ENCODE measurements at places on chromosomes 2 and 18.

DNA sequence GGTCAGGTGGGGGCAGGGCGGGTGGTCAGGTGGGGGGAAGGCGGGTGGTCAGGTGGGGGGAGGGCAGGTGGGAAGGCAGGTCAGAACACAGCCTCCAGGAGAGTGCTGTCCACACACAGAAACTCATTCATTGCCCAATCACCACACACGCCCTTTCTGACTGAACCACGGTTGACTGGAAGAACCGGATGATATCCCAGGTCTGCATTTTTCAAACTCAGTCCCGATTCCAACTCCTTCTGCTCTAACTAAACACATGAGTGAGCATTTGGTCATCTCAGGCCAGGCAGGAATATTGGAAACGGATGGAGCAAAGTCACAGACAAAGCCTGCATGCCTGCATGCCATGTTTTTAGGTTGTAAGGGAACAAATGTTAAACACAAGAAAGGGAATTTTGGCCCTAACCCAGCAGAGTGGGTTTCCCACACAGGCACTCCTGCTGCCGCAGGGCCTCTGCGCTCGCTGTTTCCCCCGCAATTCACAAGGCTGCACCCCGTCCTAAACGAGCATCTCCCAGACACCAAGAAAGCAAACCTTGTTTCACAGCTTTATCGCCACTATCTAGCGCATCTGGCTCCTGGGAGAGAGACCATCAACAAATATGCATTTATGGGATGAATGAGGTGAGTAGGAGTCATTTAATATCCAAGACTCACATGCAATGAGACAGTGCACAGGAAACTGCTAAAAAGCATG lies 100.1 kb downstream of the ZNF516 start:
- no peak for DNase-seq

DNA sequence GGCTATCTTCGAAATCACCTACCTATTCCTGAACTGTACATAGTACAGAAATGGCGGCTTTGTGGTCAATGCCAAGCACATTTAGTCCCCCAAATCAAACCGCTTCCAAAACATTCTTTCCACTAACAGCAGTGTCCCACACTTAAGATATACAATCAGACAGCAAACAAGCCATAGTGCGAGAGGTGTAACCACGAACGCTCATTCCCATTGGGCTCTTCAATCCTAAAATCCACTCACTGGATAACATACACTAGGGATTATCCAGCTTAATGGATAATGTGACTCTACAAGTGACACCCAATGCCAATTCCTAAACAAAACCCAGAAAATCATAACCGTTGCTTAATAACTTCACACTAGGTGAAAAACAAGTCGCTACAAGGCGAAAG lies 2.0 kb downstream of the XPO1 start:
- peak; percentile 11 for DNase-seq

GRCh38 chr2:59756150-59756549 lies 797.3 kb downstream of the BCL11A start:
- no peak for DNase-seq

GRCh38 chr2:217964275-217965161 lies 38.3 kb downstream of the TNS1 start:
- no peak for DNase-seq

- no peak for DNase-seq
These were observed 69.7 kb downstream of the ZNF521 start for GRCh38 chr18:25282282-25282681.

GRCh38 chr2:20476481-20476880 lies 29.6 kb downstream of the RHOB start:
- DNase-seq, result no peak

GRCh38 chr18:70256994-70257393 lies 31.9 kb upstream of the SOCS6 start:
- no peak for DNase-seq

DNA sequence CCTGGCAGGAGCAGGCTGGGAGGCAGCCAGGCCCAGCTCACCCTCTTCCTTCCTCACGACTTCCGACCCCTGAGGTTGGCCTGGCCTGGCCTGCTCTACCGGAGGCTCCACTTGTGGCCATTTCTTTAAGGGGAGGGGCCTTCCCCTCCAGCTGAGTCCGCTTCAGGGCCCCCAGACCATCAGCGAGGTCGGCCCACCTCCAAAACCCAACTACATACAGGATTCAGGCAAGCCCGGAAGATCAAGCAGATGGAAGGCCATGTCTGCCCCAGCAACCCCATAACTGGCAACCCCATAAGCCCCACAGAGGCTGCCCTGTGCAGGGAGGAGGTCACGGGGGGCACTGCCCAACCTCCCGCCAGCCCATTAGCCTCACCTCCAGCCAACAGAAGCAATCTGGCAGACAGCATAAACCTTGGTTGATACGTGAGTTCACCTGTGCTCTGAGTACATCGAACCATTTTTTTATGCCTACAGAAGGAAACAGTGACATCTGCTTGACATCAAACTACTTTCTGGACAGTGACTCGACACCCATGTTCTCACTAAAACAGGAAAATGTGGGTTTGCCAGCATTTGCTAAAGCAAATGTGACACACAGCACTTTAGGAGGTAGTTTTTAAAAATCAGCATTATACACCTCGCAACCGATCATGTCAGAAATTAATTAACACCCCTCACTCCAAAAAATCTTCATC lies 98.9 kb downstream of the EIPR1 start:
- no peak for DNase-seq

- DNase-seq, result no peak
These were observed 52.6 kb upstream of the GALR1 start for GRCh38 chr18:77197073-77197472.

GRCh38 chr2:219954331-219954730 lies 326.9 kb downstream of the SLC4A3 start:
- no peak for DNase-seq

- DNase-seq, result no peak
These were observed 12.6 kb downstream of the FTCDNL1 start for GRCh38 chr2:199838399-199838798.

GRCh38 chr2:160306985-160307384 lies 106.9 kb upstream of the ITGB6 start:
- DNase-seq, result no peak

GRCh38 chr2:156470975-156471583 lies 34.9 kb downstream of the GPD2 start:
- no peak for DNase-seq

DNA sequence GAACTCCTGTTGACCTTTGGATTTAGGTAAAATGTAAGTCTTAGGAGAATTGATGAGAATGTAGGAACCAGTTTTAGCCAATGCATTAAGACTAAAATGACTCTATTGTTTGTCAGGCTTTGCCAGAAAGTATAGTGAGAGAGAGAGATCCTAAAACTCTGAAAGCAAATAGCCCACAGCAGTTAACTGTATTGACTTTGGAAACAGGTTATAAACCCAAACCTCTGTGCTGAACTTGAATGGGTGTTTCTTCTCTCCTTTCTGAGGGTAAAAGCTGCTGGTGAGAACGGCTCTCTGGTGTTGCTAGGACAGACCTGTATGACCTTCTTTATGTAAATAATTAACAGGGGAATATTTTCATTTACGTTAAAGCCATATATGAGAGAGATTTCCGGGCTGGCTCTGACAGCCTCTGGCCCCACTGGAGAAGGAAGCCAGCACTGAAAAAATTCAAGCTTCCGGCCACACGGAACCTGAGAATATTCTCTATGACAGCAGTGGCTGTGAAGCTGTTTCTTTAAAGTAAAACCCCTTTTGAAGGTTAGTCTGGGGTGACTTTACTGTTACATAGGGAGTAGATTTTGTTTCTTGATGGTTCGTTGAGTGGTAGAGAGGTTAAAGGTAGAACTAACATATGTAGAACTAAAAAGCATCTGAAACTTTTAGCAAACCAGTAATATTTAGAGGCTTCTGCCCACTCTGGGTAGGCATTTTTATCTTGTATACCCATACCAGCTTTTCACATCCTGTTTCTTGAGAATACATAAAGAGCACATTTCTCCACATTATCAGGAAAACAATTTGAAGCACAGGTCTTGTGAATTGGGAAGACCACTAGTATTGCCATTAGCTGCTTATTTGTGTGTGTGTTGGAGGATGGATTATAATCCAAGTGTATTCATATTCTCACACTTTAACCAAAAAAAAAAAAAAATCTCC lies 123.8 kb downstream of the SPTBN1 start:
- DNase-seq, result peak; percentile 59

DNA sequence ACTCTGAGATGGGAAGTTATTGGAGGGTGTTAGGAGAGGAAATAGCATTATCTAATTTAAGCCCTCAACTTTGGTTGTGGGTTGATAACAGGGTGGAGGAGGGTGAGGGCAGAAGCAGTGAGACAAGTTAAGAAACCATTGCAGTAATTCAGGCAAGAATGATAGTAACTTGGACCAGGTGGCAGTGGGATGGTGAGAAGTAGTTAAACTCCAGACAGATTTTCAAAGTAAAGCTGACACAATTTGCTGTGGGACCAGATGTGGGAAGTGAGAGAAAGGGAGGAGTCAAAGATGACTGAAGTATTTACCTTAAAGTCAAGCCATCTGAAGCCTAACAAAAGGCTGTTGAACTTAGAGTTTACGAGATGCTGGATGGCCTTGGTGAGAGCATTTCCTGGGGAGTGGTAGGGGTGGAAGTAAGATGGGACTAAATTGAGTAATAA lies 163.2 kb upstream of the KLF7 start:
- no peak for DNase-seq

- peak; percentile 52 for DNase-seq
These were observed 23.8 kb downstream of the ANKAR start for GRCh38 chr2:189698020-189698887.

GRCh38 chr18:79971211-79971952 lies 6.9 kb downstream of the HSBP1L1 start:
- DNase-seq, result no peak

DNA sequence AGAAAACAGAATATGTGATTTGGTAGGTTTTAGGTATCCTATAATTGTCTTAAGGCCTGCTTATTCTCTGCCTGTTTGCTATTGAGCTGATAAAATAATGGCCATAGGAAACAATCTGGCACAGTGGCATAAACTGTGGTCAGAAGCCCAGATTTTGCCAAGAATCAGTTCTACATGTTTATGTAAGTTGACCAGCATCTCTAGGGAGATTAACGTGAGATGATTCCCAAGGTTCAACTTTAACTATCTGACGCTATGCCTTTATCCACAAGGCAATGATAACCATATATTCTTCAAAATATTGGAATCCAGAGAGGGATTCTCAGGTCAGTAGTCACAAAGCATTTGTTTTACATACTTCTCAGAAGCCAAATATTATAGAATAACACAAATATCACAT lies 25.6 kb downstream of the AP1S3 start:
- no peak for DNase-seq

- DNase-seq, result no peak
These were observed 294.2 kb downstream of the DYSF start for GRCh38 chr2:71747559-71747958.

- peak; percentile 31 for DNase-seq
These were observed 33.3 kb downstream of the DOCK10 start for GRCh38 chr2:225008935-225009334.

- no peak for DNase-seq
These were observed 723 bp upstream of the SLC30A3 start for GRCh38 chr2:27263287-27264252.

DNA sequence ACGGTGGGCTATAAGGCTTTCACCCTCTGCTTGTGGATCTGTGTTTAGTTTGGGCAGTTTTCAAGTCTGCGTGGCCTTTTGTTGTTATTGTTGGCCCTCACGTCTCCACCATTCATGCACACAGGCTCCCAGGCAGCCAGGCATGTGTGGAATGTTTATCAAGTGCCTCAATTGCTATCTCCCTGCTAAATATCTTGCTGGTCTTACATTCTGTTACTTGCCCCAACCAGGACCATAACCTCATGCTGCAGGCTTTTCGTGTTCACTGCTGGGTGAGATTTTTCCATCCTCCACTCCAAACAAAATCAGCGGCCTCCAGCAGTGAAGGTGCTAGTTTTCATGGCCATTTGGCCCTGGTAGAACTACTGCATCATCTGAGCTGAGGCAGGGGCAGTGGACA lies 63.0 kb upstream of the DSC1 start:
- DNase-seq, result no peak

DNA sequence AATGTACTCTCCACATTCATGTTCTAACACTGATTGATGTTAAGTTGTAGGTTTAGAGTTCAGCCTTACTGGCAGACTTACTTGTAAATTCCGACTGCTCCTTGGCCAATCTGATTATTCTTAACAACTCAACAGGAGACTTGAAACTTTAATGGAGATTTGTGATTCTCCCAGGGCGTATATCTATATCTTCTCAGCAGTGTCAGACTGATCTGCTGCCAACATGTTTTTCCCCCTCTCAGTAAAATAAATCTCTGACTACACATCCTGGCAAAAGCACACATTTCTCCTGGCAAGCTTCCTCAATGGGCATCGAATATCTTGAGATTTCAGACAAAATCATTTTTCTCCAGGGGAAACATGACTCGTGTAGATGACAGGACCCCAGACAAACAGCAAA lies 1041.2 kb downstream of the DPP10 start:
- DNase-seq, result no peak

DNA sequence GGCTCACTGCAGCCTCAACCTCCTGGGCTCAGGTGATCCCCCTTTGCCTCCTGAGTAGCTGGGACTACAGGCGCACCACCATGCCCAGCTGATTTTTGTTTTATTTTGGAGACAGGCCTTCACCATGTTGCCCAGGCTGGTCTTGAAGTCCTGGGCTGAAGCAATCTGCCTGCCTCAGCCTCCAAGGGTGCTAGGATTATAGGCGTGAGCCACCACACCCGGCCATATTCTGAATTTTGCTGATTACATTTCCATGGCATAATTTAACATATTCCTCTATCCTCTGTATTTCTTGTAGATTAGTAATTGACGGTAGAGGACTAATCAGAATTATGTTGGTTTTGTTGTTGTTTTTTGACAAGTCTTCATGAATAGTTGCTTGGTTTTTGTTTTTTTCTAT lies 50.6 kb downstream of the MEX3C start:
- no peak for DNase-seq

DNA sequence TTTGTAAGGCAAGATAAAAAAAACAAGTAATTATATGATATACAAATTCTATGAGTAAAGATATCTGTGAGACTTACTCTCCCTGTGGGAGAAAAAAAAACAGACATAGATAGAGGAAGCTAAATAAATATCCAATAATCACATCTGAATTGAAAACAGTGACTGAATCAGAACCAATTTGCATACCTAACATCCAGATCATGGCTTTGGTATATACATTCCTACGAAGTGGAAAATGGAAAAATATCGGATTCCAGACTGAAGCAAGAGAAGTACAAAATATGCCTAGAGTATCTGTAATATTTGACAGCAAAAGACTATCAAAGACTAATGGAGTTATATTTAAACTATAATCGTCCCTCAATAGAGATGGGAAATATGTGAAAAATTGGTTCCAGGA lies 1108.1 kb upstream of the CHAC2 start:
- DNase-seq, result no peak

GRCh38 chr2:121211251-121211650 lies 73.8 kb downstream of the TFCP2L1 start:
- DNase-seq, result no peak

- peak; percentile 10 for DNase-seq
These were observed 137.1 kb downstream of the ZEB2 start for GRCh38 chr2:144382849-144383248.

DNA sequence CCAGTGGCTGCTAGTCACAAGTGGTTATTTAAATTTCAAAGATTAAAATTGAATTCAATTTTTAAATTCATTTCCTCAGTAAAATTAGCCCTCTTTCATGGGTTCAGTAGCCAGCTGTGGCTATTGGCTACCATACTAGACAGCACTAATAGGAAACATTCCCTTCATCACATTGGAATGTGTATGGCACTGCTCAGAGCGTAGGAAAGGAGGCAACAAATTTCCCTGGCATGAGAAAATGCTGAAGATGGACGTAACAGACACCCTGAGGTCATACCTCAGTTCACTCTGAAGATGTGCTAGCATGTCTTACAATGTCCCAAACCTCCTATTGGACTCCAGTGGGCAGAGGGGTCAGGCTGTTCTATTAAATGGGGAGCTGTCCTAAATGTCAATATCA lies 96.4 kb downstream of the C1QL2 start:
- no peak for DNase-seq
